ENCODE measurements at places on chromosomes 16 and 17.

GRCh38 chr17:35548208-35548810 lies 10.8 kb upstream of the SLFN12L start:
- no peak for DNase-seq

GRCh38 chr17:70808596-70808995 lies 639.3 kb downstream of the KCNJ2 start:
- DNase-seq, result no peak

DNA sequence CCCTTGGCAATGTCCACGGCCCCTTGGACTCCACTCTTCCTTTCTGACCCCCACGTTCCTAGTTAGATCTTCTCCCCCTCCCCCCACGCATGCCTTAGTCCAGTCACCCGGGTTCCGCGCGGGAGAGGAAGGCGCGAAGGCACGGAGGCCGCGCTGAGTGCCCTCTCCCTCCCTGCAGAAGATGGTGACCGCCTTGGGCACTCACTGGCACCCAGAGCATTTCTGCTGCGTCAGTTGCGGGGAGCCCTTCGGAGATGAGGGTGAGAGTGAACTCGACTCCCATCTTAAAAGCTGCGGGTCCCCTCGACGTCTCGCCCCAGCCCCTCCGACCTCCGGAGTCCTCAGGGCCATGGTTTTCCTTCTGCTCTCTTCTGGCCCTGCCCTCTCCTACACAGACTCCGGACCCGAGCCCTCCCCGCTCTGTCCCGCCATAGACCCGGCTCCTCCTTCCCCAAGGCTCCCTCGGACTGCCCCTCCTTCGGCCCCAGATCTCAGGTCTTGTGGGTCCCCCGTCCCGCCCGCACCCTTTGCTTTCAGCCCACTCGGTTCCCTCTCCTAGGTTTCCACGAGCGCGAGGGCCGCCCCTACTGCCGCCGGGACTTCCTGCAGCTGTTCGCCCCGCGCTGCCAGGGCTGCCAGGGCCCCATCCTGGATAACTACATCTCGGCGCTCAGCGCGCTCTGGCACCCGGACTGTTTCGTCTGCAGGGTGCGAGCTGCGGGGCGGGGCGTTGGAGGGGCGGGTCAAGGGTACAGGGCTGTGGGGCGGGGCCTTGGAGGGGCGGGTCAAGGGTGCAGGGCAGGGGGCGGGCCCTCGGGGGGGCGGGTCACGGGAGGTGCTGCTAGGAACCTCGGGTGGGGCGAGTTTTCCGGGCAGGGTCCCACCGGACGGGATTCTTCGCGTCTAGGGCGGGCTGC lies 4.6 kb downstream of the TGFB1I1 start:
- peak; percentile 74 for DNase-seq

- no peak for DNase-seq
Observed at GRCh38 chr17:62008294-62008693, 56.8 kb downstream of the MED13 start.

DNA sequence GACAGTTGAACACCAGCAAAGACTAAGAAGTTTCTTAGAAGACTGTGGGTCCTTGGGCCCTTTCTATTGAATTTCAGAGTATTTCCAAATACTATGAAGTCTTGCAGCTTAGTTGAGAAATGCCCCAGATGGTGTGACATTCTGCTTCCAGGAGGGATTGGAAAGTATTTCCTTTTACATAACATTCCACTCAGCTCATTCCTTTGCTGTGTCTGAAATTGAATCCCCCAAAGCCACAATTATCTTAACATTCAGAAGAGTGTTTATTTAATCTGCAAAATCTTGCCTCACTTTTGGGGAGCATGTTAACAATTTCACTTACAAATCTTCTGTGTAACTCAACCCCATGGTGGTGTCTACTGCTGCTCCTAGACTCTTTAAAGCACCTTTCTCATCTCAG lies 307.7 kb downstream of the WWOX start:
- no peak for DNase-seq

DNA sequence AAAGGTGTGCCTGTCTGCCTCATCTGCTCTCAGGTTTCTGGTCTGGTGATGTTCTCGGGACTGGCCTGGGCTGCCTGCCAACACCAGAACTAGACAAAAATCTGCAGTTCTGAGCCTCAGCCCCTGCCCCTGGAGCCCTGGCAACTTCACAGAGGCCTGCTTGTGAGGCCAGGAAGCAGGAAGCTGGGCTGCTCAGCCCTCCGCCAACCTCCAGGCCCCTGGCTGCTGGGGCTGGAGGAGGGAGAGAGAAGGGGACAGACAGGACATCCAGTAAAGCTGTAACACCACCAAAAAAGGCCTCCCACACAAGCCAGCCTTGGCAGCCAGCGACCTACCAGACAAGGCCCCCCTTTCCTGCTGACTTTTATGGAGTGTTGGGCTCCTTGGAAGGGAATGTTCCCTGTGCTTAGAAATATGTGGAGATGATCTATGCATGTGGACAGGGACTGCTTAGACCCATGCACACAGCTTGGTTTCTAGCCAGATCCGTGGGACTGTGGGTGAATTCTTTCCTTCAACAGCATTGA lies 157.6 kb downstream of the XYLT1 start:
- peak; percentile 27 for DNase-seq

- no peak for DNase-seq
Observed at GRCh38 chr17:38402897-38403296, 25.4 kb upstream of the ARHGAP23 start.

DNA sequence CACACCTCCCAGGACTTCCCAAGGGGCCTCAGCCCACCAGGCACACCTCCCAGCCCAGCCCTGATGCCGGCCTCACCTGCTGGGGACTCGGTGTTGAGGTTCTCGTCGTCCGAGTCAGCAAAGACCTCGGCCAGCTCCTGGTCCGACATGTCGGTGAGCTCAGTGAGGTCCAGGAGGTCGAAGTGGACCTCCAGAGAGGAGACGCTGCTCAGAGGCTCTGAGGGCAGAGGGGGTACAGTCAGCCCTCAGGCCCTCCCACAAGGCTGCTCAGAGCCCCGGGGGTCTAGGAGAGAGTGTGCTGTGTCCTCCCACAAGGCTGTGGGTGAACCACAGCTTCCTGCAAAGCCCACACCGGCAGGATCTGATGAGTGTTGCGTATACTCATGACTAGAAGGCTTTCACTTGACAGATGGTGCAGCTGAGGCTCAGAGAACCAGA lies 10.5 kb downstream of the DBNDD1 start:
- no peak for DNase-seq

DNA sequence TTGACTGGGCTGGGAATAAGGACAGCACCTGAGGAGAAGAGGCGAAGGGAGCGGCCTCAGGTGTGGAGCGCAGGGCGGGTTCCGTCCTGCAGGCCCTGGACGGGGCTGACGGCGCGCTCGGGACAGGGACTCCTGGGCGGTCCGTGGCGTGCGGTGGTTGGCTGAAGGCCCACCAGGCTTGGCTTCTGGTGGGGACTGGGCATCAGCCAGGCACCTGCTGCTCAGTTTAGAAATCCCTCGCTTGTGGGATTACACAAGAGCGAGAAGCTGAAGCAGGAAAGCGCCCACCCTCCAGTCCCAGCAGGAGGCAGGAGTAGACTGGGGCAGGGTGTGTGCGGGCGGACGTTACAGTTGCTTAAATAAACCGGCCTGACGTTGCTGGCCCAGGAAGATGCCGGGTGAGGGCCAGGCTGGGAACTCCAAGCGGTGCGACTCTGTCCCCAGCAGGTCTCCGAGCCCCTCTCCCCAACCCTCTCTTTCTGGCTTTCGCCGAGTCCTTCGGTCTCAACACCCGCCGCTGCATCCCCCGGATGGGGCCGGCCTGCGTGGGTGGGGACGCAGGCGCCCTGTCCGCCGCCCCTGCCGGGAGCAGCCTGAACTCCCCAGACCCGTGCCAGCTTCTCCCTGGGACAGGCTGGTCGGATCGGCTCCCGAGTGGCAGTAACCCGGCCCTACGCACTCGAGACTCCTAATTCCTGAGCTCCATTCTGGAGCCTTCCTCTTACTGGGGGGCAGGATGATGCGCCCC lies 639 bp downstream of the MIF4GD start:
- peak; percentile 29 for DNase-seq

GRCh38 chr17:80017226-80018010 lies 18.3 kb downstream of the TBC1D16 start:
- DNase-seq, result no peak

DNA sequence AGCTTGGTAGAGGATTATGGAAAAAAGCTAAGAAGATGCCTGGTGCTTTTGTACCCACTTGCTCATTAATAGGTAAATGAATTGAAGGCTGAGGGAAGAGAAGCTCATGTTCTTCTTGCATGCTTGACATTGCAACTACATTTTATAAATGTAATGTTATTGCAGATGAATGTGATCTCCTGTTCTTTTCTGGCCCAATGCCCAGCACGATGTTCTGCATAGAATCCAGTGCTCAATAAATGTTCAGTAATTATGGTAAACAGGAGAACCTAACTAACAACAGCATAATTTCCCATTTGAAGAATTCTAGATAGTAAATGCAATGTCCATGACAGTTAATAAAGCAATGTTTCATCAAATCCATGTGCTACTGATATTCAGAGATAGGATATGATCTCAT lies 638.2 kb upstream of the SOX9 start:
- no peak for DNase-seq

- no peak for DNase-seq
Observed at GRCh38 chr16:88448461-88449266, 4.4 kb upstream of the ZFPM1 start.

- no peak for DNase-seq
Observed at GRCh38 chr16:11717811-11718210, 24.8 kb downstream of the TXNDC11 start.

DNA sequence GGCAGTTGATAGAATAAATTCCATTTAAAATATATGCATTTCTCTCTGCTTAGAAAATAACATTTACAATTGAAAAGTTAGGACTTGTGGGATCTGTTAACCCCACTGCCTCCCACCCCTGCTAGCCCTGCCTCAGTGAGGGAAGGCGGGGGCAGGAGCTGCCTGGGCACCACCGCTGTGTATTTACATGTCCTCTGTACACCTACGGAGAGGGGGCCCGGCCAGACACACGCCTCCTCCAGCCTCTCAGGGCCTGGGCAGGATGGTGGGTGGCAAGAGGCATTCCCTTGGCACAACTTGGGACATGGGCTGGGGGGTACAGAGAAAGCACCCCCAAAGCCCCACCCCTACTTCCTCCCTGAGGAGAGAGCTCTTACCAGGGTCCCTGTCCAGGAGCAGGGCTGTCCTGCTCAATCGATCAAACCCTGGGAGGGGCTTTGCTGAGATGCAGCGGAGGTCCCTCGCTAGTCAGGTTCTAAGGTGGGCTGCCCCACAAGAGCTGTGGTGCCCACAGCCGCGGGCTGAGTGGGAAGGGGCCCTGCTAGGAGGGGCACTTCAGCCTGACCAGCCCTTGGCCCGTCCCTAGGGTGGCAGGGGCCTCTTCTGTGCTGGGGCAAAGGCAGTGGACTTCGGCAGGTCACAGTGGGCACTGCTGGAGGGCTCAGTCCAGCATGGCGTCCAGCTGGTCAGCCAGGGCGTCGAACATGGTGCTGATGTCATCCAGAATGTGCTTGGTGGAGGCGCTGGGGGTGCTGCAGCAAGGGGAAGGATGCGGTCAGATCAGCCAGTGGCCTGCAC lies 14.7 kb downstream of the CASKIN2 start:
- no peak for DNase-seq

GRCh38 chr16:72029567-72030271 lies 21.2 kb downstream of the DHODH start:
- DNase-seq, result no peak

GRCh38 chr17:36011201-36011600 lies 6.6 kb downstream of the CCL23 start:
- DNase-seq, result no peak

DNA sequence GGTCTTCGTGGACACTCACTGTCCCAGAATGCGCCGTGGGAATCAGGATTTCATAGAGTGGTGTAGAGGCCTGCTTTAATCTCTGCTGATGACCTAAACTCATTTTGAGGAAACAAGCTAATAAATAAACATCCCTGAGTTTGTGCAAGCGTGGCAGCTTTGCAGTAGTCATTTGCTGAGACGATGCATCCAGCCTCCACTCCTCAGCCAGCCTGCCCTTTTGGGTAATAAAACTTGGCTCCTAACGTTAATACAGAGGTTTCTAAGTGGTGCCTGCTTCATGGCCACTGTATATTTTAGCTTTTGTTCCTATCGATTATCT lies 1.3 kb downstream of the DGKE start:
- no peak for DNase-seq

GRCh38 chr16:49914657-49915056 lies 58.7 kb upstream of the ZNF423 start:
- no peak for DNase-seq

DNA sequence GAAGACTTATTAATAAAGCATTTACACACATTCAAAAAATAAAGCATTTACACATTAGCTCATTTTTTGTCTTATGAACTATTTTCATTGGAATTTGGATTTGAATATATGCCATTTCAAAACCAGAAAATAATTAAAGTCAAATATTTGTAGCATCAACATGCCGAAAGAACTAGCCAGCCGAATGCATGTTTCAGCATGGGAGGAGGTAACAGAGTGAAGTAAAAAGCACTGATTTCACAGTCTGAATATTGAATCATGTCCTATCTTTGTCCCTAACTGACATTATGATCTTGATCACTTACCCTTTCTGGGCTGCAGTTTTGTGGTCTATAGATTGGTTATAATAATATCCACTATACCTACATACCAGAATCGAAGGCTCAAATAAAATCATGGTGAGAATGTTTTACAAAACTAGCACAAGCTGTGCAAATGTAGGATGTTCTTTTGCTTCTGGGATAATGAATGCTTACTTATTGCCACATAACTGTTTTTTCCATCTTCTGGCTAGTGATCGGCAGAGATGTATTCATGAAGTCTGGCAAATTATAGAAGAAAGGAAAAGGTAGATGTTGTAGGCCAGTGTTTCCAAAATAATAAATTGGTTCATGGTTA lies 84.7 kb downstream of the TUBD1 start:
- DNase-seq, result no peak

DNA sequence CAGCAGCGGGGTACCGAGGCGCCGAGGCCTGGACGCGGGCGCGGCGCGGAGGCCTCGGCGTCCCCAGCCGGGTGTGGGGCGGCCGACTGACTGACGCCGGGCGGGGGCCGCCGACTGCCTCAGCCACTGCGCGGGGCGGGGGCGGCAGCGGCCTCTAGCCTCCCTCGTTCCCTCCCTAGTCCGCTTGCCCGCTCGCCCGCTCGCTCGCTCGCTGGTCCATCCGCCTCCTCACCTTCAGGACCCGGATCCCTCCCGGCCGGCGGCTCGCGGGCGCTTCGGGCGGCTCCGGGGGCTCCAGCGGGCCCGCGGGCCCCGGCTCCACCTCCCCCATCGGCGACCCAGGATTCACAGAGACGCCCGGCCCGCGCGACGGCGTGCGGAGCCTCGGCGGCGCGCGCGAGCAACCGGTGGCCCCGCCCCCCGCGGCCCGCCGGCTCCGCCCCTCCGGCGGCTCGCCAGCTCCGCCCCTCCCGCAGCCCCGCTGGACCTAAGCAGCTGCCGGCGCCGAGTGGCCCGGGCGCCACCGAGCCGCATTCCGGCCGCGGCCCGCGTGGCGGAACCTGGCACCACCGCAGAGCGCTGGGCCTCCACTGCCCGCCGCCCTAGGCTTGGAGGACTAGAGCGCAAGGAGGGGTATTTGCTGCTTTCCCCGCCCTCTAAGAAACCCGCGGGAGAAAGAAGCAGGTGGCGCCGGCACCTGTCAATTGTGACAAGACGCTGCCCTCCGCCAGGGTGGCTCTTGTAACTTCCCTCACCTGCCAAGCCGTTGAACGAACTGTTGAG lies 773 bp downstream of the PHLPP2 start:
- peak; percentile 14 for DNase-seq

Data from NCI-H2029 (cell line).